Urinary bladder (tissue), 4 donors: ENCODE measurements at places on chromosomes 11 and 22. TPM values are rescaled to one million over a fixed set of nuclear protein-coding genes. Genes with fewer than 3 reads are reported as not detected.

DNA sequence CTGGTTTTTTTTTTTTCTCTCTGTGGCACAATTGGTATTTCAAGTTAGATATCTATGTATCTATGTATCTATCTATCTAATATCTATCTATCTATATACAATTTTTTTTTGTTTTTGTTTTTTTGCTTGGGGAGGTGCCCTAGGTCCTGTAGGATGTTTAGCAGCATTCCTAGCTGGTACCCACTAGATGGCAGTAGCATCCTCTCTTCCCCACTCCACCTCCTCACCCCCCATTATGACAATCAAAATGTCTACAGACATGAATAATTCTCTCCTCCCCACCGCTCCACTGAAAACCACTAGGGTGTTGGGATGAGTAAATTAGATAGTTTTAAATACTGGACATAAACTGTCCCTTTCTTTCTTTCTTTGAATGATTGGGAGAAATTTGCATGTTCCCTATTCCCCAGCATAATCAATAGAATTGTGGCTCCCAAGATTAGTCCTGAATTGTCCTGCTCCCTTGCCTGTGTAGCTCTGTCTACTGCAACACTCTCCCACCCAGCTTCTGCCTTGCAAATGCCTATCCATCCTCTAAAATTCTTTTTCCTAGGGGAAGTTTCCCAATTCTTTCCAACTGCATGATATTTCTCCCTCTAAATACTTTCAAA lies 1152.4 kb downstream of the LRRC4C start:
- no peak for DNase-seq

GRCh38 chr11:126210871-126211235 lies 597 bp downstream of the RPUSD4 start:
- DNase-seq: no peak

The CNTN5 gene
- total RNA-seq: 2.6 TPM

The NDUFC2 gene
- total RNA-seq: 67.9 TPM
